Peyer's patch (tissue), 4 donors: ENCODE measurements at places on chromosomes 1 and 21.

- DNase-seq = no peak
These were observed 33.8 kb upstream of the FGGY start for GRCh38 chr1:59263111-59263510.

- DNase-seq = no peak
These were observed 5.5 kb downstream of the CLCA4 start for GRCh38 chr1:86552376-86552775.

- no peak for DNase-seq
These were observed 24.8 kb upstream of the EYA3 start for GRCh38 chr1:28113242-28113572.

GRCh38 chr1:59173721-59174120, 123.2 kb upstream of the FGGY start:
- DNase-seq = no peak

DNA sequence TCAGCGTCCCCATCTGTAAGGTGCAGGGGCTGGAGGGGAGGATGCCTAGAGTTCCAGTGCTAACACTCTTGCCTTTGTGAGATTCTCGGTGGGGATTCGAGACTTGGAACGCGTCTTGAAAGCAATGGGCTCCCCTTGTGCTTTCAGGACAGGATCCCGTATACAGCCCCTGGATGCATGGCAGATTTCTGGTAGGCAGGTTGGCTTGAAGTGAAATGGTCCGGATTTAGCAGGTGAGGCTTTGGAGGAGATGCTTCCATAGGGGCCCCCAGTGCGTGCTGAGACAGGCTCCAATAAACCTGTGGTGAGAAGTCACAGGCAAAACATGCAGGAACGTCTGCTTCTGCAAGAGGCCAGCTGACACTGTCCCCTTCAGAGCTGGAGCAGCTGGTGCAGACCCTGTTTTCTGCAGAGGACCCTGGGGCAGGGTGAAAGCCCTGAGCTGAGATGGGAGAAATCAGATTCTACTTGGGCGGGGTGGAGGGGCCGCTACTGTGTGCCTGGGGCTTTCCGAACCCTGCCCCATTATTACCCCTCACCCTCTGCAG, 270.4 kb downstream of the PTPRU start:
- DNase-seq = no peak
